CD4-positive, alpha-beta T cell treated with Interferon alpha-2 for 1 hour (primary cell): ENCODE measurements at places on chromosomes 13 and 19.
A peak's percentile ranks its signal among the peaks of the same experiment; 100 is the strongest.

GRCh38 chr13:42377640-42378382 lies 105.9 kb downstream of the AKAP11 start:
- DNase-seq, result peak; percentile 65

DNA sequence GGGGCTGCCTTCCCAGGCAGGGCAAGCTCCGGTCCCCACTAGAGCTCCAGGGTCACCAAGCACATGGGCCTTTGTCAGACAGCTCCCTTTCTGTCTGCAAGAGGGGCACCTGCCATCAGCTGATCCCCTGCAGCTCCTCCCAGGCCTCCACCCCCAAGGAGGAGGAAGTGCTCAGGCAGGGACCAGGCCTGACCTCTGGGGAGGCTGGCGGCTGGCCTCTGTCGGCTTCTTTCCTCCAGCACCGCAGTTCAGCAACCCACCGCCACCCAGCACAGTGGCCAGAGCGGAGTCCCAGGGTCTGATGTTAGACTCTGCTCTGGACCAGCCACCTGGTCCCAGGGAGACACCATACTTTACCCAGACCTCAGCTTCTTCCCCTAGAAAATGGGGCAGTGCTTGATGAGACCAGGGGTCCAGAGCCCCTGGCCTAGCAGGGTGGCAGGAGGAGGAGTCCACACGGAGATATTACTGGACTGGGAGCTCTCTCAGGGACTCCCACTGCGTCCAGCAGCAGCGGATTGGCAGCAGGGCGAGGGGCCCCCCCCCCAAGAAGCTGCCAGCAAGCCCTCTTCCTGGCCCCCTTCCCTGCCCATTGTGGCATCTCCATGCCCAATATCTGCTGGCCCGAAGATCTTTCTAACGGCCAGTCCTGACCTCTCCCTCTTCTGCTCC lies 24.1 kb downstream of the NKPD1 start:
- DNase-seq, result no peak

DNA sequence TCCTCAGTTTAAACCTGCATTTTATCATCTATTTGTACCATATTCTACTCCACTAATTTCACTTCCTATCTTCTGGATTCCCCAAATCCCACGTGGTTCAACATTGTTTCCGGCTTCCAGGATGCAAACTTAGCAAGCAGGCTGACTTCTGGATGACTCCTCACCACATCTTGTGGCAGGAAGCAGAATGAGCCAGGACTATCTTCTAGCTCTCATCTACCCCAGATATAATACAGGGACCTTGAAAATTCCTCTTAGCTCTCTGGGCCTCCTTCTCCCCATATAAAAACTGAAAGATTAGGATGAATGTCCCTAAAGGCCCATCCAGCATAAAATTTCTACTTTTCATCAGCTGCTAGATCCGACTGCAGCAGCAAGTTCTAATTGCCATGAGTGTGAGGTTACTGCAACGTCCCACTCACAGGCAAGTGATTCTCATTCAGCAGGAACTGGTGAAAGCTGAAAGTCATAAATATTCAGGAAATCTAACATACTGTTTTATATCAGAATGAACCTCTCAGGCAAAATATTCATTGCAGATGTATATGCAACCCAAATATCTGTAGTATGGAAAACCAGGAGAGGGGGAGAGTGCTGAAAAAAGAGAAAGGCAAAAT lies 93.4 kb downstream of the KCTD12 start:
- no peak for DNase-seq

GRCh38 chr19:49497789-49498103 lies 1.5 kb downstream of the RPS11 start:
- DNase-seq, result peak; percentile 42

DNA sequence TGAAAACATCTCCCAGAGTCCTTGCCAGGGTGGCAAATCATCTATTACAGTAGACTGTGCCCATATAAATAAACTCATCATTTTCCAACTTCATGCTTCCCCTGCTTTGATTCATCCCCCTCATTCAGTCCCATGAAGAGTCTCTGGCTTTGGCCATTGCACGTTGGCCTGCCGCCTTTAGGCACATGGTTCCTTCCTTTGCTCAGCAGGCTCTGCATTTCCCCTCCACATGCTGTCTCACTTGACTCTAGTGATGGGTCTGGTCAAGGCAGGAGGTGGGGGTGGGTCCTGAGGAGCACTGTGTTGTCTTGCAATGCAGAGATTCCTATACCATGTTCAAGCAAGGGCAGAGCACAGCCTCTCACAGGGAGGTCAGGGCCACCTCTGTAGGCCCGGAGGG lies 48.8 kb upstream of the ARGLU1 start:
- no peak for DNase-seq

DNA sequence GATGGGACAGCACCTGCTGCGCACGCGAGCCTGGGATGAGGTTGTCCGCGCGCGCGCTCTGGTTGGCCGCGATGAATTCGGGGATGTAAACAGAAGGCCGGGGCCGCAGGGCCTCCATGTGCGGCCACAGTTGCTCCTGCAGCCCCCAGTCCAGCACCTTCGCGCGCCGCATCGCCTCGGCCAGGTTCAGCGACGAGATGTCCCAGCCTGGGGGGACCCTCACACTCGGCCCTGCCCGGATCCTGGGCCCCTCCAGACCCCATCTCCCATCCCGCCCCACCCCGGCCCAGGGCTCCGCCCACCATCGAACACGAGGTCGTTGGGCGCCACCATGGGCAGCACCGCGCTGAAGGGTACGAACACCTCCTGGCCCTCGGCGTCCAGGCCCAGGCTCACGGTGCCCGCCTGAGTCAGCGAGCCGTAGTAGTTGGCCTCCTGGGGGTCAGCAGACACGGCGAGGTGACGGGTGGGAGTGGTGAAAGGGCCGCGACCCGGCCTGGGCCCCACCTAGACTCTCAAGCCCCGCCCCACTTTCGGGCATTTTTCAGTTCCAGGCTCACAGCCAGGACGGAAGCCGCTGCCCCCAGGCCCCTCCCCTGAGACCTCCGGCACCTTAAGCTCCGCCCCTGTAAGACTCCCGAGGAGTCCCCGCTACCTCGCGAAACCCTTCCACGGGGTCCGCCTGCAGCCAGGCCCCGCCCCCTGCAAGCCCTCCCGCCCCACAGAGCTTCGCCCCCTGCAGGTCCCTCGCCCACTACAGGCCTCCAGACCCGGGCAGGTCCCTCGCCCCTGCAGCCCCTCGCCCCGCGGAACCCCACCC lies 1.1 kb downstream of the ISYNA1 start:
- peak; percentile 85 for DNase-seq

DNA sequence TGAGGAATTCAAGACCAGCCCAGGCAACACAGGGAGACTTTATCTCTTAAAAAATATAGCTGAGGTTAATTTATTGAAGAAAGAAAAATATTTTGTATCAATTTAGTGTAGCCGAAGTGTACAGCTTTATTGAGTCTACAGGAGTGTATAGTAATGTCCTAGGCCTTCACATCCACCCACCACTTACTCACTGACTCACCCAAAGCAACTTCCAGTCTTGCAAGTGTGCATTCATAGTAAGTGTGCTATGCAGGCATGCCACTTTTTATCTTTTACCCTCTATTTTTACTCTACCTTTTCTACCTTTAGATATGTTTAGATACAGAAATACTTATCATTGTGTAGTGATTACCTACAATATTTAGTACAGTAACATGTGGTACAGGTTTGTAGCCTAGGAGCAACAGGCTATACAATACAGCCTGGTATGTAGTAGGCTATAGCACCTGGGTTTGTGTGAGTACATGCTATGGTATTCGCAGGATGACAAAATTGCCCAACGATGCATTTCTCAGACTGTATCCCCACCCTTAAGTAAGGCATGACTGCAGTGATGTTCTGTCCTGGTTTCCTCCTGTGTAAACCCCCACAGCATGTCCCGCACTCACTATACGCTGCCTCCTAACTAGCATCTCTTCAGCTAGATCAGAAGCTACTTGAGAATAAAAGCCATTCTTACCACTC lies 15.3 kb upstream of the ATP12A start:
- no peak for DNase-seq

GRCh38 chr13:75651013-75651412 lies 14.9 kb downstream of the LMO7 start:
- DNase-seq, result no peak

GRCh38 chr13:110274687-110275086 lies 32.3 kb downstream of the COL4A1 start:
- no peak for DNase-seq

DNA sequence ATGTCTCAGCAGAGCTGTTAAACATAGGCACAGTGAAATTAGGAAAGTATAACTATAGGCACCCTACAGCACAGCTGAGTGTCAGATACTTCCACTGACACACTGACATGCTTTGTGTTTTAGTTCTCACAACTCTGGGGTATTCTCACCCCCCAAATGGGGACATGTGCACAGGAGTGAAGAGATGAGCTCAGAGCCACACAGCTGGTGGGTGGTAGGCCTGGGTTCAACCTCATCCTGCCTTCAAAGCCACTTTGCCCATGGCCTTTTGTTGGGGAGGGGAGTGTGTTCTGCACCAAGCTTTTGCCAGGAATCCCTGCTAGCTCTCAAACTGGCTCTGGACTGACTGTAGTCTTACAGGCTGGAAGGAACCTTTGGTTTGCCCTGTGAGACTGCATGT lies 1.7 kb upstream of the SLC35E1 start:
- no peak for DNase-seq

DNA sequence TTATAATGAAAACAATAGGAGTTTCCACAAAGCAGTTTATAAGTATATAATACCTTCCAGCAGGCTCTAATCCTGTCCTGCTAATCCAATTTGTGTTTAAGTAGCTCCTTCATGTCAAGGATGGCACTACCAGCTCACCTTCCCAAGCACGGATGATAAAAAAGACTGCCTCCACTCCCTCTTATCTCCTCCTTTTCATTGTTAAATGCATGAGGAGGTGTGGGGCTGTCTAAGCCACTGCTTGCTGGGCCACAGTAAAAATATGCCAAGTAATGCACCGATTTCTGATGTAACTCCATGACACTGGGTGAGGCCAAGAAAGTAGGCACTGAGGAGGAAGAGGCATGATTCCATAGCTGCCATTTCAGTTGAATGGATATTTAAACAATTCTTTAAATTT lies 193.1 kb downstream of the ZIC5 start:
- no peak for DNase-seq

GRCh38 chr13:106213028-106213757 lies 322.3 kb downstream of the EFNB2 start:
- no peak for DNase-seq

GRCh38 chr13:39531646-39532045 lies 71.3 kb downstream of the LHFPL6 start:
- DNase-seq, result no peak

- DNase-seq, result no peak
These were observed 117.9 kb downstream of the EFNB2 start for GRCh38 chr13:106417467-106418110.

- no peak for DNase-seq
These were observed 16.2 kb upstream of the KATNAL1 start for GRCh38 chr13:30323524-30323923.

DNA sequence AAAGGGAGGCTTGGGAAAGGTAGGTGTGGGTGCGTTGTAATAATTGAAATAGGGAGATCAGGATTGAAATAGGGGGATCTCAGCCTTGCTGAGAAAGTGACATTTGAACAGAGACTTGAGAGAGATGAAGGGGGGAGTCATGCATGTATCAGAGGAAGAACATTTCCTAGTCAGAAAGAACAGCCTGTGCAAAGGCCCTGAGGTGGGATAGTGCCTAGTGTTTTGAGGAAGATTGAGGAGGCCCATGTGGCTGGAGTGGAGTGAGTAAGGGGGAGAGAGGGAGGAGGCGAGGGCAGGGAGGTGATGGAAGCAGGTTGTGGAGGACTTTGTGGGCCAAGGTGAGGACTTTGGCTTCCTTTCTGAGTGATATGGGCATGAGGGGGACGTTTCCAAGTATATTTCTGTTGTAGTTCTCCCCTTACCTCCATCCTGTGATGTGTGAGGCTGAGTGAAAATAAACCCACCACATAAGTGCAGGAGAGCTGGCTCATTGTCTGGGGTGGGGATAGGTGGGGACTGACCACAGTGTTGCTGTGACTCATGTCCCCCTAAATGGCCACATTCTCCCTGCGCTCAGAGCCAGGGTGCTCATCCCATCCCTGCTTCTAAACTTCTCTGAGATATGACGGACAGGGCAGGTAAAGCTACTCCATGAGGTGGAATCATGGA lies 17.8 kb downstream of the ACTL9 start:
- no peak for DNase-seq

GRCh38 chr13:42048684-42049453 lies 421 bp downstream of the DGKH start:
- DNase-seq, result peak; percentile 69

DNA sequence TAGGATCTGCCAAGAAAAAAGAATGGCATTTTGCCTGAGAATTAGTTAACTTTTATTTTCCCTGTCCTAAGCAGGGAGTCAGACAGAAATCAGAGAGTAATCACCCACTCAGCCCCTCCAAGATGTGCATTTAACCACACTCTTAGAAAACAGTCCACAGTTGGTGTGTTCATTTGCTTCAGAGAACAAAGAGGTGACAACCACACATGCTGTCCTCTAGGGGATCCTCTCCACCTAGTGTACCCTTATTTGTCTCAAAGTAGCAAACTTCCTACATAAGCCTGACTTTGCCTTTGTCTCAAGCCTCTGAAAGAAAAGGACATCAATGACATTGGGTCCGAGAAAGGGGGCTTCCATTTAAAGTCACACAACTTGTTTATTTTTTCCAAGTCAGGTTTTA lies 107.0 kb upstream of the RFC3 start:
- DNase-seq, result no peak

GRCh38 chr13:51848674-51849073 lies 3.7 kb upstream of the TMEM272 start:
- DNase-seq, result no peak

- DNase-seq, result peak; percentile 78
These were observed 65.4 kb downstream of the GNG7 start for GRCh38 chr19:2636897-2637683.

DNA sequence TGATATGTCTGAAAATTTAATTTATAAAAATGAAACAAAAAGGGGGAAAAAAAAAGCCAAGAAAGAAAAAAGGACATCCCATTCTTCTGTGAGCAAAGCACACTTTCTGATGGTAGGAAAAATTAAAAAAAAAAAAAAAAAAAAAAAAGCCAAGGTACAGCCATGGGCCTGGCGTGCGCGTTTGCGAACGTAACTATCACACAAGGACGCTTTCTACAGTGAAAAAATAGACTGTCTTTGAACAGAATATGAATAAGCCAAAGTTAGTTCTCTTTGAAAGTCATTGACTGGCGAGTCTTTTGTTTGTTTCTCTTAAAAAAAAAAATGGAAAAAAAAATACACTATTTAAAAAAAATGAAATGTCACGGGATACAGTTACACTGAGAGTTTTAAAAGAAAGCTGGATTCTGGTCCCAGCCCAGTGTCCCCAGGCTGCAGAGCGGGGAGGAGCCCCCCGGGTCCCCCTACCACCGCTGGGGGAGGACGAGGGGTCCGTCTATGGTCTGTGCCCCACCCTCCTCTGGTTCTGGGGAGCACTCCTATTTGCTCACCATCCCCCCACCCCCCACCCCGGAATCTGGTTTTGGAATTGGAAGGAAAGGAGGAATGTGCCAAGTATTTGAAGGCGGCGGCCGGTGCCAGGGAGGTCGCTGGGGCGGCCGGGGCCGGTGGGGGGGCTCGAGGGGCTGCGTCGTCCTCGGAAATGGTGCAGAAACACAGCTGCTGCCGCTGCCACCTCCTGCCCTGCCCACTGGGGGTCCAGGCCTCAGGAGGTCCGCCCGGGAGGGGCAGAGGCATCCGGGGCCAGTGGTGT lies 134.5 kb downstream of the PTPRS start:
- DNase-seq, result no peak
